ENCODE measurements at places on chromosomes 1 and 21.

DNA sequence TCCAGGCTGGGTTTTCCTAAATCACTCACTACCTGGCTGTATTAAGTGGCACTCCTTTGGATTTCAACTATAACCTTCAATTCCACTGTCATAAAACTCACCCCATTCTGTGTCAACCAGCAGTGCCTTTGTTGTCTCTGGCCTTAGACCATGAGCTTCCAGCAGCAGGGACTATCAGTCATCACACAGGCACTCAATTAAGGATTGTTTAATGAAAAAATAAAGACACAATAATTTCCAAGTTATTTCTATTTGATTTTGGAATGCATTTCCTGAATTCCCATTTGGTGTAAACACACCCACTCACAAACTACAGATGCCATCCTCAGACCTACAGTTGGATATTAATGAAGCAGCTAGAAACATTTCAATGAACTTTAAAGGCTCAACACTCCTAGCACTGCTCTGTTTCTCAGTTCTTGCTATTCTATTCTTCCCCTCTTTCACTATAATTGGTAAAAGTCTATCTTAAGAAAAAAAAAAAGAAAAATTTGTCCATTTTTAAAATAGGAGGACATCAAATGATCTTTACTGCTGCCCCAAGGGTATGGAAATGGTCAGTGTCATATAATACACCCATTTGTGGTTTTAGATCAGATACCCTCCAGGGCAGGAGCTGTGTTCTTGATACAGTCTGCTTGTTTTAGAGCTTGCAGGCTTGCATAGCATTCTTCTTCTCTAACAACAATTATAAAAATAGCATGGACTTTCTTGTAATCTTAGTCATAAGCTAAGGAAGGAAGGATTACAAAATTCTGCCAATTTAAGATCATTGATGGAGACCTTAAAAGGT lies 156.4 kb downstream of the PTGER3 start:
- DNase-seq: no peak

GRCh38 chr21:18951271-18952038 lies 547.9 kb upstream of the TMPRSS15 start:
- DNase-seq: no peak

GRCh38 chr1:112904071-112904830 lies 51.7 kb downstream of the SLC16A1 start:
- DNase-seq: no peak

DNA sequence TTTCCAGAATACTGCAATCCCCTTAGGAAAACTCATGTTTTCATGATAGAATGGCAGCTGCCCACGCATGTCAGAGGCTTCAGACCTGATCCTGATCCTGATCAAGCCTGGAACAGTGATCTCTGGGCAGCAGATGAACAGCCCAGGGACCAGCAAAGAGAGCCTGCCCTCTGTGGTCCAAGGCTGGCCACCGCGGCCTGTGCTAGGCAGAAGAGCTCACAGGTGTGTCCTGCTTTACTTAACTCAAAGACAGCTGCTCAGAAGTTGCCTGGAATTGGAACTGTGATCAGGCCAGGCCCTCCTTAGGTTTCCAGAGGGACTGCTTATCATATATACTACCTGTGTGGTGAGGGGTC lies 21.2 kb upstream of the BCAR3 start:
- no peak for DNase-seq

DNA sequence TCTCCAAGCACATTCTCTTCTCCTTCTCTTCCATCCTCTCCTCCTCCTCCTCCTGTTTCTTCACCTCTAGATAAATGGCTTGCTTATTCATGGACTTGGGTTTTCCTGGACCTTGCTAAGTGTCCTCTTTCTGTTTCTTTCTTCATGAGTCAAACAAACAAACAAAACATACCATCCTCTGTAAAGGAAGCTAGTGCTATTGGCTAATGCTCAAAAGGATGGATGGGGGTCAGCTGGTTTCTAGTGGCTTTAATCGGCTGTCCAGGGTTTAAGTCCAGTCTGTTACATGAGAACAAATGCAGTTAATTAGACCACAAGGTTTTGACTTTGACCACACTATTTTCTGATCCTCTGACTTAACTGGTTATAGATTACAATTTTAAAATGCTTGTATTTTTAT lies 83.8 kb upstream of the TSPAN2 start:
- DNase-seq: no peak

DNA sequence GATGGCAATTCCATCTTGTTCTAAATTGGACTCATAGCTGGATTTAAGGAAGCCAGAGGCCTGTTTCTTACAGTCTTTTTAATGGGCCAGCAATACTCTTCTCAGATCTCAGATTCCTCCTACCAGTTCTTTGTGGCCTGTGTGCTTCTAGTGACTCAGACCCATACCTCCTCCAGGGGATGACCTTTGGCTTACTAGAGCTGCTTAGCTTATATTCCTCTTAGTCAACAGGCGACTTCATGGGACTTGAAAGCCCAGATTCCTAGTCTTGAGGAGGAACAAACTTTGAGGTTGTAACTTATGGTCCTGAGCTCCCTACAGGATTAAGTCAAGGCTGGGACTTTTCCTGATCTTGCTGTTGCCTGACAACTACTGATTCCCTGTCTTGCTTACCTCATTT lies 12.4 kb upstream of the PAPPA2 start:
- no peak for DNase-seq

- no peak for DNase-seq
These were observed 602 bp upstream of the RIMKLA start for GRCh38 chr1:42379794-42380585.

DNA sequence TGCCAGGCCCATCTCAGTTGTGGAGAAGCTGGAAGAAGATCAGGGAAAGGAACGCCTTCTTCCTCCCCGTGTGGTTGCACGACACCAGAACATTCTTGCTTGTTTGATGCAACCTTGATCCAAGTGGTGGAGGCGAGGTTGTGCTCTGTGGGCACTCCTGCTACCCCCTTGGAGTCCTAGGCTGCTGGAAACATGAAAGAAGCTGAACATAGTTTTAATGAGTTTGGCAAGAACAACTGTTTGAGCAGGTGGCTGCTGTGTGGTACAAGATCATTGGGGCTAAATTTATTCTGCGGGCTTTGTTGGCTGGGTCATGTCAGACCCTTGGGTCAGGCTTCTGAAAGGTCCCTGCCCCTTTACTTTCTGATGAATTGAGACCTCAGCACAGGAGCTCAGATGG lies 5.9 kb downstream of the KAZN start:
- DNase-seq: no peak

GRCh38 chr1:184036517-184036949 lies 995 bp downstream of the COLGALT2 start:
- DNase-seq: no peak

DNA sequence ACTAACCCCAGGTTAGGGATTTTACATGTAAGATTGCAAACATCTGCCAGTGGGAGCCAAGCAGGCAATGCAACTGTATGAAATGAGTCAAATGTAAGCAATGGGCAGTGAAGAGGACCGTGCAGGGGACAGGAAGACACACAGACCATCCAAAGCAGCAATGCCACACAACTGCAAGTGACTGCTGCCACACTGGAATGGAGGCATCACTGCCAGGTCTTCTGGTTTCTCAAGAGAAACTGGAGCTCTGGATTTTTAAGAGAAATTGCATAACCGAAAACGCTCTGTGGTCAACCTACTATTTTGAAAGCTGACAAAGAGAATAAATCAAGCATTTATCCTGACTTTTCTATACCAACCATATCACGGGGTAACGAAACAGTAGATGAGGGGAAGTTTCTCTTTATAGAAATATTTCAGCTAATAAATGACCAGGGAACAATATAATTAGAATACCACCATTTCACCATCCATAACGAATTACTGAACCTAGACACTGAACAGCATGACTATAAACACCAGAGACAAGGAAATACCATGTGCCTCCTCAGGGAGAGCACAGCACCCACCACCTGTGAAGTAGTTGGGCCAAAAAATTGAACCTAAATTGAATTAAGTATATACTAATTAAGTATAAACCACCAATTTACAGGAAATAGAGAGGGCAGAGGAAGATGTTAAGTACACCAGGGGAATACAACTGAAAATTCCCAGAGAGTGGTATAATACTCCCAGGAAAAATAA lies 4.4 kb downstream of the AK2 start:
- no peak for DNase-seq

DNA sequence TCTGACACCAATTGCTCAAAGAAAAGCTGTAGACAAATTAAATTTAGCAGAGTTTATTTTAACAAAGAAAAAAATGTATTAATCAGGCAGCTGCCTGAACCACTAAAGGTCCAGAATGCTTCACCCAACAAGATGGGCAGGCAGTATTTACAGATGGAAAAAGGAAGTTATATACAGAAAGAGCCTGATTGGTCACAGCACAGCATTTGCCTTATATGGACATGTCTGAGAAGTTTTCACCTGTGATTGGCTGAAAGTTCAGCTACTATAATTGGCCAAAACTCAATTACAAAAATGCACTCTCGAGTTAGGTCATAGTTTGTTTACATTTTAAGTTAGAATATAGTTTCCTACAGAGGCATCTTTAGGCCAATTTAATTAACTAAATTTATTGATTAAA lies 15.1 kb upstream of the FMO1 start:
- no peak for DNase-seq

DNA sequence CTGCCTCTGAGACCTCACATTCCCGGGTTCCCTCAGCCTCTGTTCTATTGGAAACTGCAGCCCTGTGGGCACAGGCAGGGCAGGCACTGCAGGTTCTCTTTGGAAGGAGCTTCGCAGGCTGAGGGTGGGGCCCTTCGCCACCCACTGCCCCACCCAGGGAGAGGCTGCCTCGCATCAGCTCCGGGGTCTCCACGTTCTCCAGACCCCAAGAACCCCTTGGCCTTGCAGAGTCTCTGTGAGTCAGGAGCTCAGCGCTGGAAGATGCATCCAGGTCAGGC lies 8.6 kb upstream of the C1orf159 start:
- DNase-seq: no peak

DNA sequence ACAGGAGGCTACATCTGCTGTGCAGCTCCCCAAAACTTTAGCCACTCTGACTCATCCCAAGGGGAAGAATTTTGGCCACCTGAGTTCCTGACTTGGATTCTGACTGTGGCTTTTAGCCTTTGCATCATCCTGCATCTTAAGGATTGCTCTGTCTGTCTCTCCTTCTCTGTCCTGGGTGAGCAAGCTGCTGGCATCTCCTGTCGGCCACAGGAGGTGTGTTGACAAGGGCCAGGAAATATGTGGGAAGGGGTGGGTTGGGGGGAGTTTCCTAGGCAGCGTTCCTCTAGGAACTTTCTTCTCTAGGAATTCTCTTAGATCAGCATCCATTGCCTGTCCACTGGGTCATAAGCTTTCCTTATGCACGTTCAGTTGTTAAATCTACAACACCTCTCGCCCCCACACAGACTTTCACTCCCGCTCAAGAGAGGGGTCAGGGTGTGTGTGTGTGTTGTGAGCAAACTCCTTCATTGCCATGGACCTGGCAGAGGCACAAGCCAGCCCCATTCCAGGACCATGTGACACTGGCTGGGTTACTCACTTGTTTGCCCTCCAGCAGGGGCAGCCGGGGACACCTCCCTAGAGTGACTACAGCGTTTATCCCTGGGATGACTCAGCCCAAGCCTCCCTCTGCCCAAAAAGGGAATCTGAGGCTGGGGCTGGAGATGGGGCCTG lies 145.0 kb upstream of the DUSP10 start:
- no peak for DNase-seq

- DNase-seq: no peak
These were observed 77.0 kb upstream of the POU3F1 start for GRCh38 chr1:38123356-38124135.

DNA sequence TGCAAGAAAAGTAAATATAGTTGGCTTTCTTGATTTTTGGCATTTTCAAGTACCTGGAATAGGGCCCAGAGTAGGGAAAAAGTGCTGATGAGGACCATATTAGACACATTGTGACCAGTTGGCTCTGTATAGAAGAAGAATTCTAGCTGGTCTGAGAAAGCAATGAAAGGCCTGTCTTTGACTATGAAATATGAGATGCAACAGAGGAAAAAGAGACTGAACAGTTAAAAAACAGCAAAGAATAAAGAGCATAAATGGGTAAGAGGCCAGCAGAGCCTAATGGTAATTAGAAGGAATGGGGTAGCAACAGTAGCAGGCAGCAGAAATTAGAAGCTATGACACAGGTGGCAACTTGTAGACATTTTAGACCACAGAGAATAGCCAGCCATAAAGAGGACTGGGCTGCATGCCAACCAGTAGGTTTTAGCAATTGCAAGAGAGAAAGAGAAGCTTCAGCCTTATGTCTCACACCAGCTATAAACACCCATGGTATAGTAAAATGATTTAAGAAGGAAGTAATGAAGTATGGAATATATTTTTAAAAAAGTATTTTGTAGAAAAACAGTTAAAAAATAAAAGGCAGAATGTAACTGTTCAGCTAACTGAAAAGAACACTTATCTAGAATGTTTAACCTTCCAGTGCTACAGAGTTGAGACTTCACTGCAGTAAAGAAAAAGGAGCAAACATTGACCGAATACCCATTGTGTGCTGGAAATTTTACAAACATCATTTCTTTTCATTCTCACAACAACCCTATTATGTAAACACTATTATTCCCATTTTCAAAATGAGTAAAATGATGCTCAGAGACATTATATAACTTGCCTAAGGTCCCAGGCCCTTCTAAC lies 114.1 kb downstream of the LHX4 start:
- DNase-seq: peak; percentile 94

GRCh38 chr1:228459091-228459993 lies 27.8 kb upstream of the RNF187 start:
- peak; percentile 79 for DNase-seq

DNA sequence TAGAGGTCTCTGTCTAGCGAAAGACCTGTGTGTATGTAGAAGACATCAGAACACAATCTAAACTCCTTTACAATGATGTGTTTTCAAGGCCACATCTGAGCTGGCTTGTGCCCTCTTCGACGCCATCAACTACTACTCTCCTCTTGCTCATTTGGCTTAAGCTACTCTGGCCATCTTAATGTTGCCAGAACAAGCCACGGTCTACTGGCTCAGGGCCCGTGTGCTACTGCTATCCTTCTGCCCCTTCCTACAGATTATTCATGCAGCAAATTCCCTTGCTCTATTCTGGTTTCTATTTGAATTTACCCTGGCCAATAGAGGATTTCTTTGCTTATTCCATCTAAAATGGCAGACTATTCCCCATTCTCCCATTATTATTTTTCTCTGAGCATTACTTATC lies 121.7 kb downstream of the ZZZ3 start:
- no peak for DNase-seq

- no peak for DNase-seq
These were observed 110.0 kb upstream of the GUCA2B start for GRCh38 chr1:42043182-42043581.

GRCh38 chr21:17427831-17428483 lies 84.9 kb upstream of the CXADR start:
- no peak for DNase-seq

DNA sequence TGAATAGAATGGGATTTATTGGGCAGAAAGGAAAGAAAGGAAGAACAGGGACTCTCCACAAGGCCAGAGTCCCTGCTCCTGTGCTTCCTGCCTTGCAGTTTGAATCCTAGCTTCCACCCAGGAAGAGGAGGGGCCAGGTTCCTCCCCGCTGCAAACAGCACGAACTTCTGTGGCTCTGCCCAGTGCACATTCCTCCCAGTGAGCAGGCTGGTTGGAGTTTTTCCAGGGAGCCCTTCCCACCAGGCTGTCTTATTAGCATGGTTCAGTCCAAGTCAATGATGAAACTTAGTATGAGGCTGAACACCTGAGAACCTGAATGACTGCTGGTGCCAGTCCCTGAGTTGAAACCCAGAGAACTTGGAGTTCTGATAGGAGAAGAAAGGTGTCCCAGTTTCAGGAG lies 247.2 kb downstream of the DUSP10 start:
- no peak for DNase-seq

- DNase-seq: no peak
These were observed 7.3 kb downstream of the C1orf174 start for GRCh38 chr1:3892748-3893147.
